ENCODE measurements at places on chromosomes 16 and 17.

DNA sequence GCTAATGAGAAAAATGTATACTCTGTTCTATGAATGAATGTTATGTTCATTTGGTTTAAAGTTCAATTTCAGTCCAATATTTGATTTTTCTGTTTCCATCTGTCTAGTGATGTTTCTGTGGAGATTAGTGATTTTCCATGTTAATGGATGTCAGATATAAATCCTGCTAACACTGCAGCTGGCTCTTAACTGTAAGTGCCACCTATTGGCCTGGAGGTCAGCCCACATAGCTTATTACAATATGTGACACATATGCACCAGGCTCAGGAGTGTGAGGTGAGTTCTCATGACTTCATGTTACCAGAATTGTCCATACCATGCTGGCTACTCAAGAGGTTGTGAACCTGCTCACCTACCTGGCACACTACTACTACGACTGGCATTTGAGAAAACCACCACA is 17.1 kb downstream of the ATF7IP2 start:
- no peak for DNase-seq

GRCh38 chr16:69904495-69905170 is 46.5 kb upstream of the CLEC18A start:
- DNase-seq = no peak

DNA sequence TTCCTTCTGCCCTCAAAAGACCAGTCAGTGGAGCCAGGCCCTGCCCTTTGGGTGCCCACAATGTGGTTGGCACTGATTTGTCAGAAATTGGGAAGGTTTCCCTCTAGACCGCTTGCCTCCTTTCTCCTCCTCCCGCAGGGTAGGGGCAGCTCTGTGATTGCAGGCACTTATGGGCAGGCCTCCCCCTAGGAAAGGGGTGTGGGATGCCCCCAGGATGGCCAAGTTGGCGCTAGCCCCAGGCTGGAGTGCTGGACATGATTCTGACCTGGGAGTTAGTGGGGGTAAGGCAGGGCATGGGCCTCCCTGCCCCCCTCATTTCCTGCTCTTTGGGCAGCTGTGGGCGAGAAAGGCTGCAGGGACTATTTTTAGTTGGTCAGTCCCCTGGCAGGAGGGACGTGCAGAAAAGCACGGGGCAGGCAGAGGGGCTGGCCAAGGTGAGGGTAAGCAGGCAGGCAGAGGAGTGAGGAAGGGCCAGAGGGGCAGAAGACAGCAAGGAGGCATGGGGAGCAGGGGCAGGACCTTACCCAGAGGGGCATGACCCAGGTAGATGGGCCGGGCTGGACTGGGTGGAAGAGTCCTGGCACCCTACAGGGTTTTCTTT is 3.3 kb downstream of the RARA start:
- DNase-seq = peak; percentile 41

GRCh38 chr17:80742581-80743180 is 198.0 kb downstream of the RPTOR start:
- DNase-seq = no peak

- DNase-seq = no peak
Measured at GRCh38 chr16:874366-875181, 74.0 kb upstream of the GNG13 start.

DNA sequence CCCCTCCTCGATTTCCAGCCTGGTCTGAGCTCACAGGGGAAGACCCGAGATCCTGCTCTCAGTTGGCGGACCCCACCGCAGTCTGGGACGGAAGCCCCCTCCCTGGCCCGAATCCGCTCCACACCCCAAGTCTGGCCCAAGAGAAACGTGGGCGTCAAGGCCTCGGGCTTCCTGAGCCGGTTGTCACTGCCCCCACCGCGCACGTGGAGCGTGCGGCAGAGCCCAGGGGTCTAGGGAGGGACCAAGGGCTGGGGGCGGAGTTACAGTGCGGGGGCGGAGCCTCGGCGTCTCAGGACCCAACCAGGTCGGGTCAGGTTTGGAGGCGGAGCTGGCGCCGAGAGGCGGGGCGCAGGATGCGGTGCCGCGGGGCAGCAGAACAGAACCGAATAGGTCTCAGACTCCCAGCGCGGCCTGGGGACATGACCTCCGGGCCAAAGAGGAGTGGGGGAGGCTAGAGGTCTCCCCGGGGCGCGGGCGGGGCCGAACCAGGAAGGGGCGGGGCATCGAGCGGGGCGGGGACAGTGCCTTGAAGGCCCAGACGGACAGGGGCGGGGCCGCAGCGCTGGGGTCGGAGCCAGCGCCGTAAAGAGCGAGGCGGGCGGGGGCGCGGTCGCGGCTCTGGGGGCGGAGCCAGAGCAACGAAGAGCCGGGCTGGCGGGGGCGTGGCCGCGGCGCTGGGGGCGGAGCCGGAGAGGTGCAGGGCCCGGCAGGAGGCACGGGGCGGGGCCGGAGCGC is 431 bp upstream of the ZFPM1 start:
- peak; percentile 91 for DNase-seq
